ENCODE measurements at places on chromosomes 4 and X.

DNA sequence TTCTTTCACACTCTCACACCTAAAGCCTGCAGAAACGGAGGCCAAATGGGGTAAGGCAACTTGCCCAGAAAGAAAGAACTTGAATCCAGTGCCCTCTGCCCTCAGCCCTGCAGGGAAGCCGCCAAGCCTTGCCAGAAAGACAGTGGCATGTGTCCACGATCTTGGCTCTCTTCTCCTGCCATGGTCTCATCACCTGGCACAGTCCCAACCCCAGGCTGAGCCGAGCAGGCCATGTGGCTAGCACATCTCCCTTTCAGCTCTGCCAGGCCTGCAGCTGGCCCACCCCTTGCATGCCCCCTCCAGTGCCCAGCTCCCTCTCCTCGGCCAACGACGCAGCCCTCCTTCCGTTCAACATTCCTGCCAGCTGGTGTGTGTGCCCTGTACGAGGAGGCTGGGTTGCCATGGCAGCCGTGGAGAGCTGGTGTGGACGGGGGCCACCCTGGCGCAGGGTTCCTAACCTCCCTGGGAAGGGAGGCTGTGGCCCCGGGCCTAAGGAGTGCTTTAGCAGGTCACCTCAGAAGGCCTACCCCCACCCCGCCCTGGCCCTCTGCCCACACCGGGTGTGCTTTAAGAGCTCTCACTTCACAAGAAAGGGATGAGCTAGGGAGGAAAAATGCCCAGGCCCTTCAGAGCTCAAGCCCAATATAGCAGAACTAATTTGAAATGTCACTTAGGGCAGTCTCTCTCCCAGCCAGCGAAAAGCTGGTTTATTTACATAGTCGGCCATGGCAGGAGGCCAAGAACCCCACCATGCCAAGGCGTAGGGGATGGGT lies 73.0 kb upstream of the PJA1 start:
- no peak for DNase-seq

- no peak for DNase-seq
Measured at GRCh38 chrX:153924149-153924861, 1.8 kb downstream of the ARHGAP4 start.

GRCh38 chr4:101418055-101418454 lies 70.7 kb upstream of the PPP3CA start:
- DNase-seq = peak; percentile 64

DNA sequence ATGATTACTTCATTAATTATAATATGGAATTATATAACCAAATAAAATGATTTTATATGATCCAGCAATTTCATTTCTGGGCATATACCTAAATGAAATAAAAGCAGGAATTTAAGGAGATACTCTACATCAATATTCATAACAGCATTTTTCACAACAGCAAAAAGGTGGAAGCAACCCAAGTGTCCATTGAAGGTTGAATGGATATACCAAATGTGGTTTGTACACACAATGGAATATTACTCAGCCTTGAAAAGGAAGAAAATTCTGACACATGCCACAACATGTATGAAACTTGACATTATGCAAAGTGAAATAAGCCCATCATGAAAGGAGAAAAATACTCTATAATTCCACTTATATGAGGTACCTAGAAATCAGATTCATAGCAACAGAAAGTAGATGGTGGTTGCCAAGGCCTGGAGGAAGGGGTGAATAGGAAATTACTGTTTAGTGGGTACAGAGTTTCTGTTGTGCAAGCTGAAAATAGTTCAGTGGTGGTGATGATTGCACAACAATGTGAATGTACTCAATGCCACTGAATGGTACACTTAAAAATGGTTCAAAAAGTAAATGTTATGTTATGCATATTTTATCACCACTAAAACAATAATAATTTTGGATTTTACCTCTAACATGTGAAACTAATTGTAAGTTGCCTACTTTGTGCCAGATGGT lies 471.5 kb downstream of the SPRY1 start:
- no peak for DNase-seq

- DNase-seq = no peak
Measured at GRCh38 chr4:186536285-186536684, 19.1 kb downstream of the MTNR1A start.

DNA sequence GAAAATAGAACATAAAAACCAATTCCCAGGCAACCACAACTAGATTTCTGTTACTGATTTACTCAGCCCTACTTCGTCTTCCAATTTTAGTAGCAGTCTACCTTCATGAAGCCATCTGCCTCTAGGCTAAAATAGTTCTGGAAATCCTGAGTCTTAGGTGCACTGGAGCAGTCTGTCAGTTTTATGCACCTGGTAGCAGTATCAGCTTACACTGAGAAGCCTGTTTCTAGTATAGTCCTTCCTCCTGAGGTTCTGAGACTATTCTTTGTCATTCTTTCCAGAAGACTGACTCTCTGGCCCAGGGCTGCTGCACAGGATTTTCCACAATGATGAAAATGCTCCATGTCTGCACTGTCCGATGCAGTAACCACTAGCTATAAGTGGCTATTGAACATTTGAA lies 16.9 kb upstream of the HPRT1 start:
- no peak for DNase-seq

- peak; percentile 21 for DNase-seq
Measured at GRCh38 chrX:20378233-20378920, 111.7 kb upstream of the RPS6KA3 start.

DNA sequence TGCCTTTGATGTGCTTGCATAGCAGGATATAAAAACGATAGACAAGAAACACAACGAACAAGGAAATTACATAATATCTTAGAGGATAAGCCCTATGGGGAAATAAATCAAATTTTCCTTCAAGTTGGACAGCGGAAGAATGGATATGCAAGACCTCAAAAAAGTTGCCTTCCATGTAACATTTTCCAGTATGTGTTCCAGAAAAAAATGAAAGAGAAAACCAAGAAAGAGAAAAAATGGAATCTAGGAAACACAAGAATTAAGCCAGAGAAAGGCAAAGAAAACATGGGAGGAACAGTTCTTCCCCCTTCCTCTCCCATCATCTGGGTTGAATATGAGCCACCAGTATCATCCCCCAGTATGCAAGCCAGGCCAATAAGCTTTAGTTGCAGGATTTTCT lies 34.6 kb upstream of the MID1 start:
- DNase-seq = no peak

GRCh38 chrX:69089203-69089602 lies 76.0 kb downstream of the PJA1 start:
- DNase-seq = no peak

DNA sequence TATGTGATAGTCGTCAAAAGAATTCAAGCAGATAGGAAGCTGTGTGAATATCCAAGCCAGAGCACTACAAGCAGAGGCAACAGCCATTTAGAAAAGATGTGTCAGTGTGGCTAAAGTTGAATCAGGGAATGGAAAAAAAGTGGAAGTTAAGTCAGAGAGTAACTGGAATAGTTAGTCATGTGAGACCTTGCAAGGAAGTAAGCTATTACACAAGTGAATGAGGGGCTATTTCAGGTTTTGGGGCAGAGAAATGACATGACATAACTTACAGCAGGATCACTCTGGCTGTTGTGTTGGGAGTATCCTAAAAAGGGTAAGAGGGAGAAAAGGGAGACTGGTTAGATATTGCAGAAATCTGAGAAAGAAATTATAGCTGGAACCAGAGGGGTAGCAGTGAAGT lies 236.6 kb upstream of the PCDH18 start:
- DNase-seq = no peak

- no peak for DNase-seq
Measured at GRCh38 chr4:10326075-10326474, 131.2 kb downstream of the ZNF518B start.

DNA sequence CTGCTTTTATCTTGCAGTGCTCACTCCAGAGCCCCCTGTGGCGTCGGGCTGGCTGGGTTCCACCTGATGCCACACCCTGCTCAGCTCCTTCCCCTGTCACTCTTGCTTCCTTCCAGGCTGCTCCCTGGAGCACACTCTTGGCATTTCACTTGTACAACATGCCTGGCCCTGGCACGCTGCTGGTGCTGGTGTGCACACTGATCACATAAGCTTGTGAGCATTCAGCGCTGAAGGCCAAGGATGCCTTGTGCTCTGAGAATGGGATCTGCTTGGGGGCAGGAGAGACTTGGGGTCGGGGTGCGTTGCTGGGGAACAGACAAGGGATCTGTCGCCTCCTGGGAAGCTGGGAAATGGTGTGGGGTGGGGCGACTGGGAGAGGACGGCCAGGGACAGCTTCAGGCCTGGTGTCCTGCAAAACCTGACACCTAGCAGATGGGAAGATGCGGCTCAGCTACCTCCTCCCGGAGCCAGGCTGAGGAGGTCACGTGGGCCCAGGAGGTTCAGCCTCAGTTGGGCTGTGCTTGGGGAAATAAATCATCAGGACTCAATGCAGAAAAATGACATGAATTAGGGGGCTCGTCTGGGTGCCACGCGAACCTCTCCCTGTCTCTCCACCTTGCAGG lies 108.5 kb downstream of the PHKA2 start:
- no peak for DNase-seq

GRCh38 chrX:148806145-148806870 lies 305.9 kb downstream of the AFF2 start:
- no peak for DNase-seq

DNA sequence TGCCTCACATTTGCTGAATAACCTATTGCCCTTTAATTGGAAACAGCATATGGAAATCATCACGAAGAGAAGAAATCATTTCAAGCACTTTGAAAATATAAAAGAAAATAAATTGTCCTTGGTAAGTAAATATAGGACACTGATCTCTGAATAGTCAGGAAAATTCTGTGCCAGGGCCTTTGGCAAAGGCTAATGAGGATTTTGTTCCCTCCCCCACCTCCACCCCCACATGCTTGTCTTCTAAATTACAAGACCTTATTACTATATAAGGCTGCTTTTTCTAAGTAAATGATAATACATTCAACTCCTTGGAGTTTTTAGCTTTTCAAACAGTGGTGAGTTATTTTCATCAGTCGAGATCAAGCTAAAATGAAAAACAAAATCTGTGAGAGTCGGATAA lies 15.8 kb downstream of the SYNPO2 start:
- no peak for DNase-seq

- DNase-seq = no peak
Measured at GRCh38 chrX:94932278-94932965, 1258.4 kb downstream of the FAM133A start.

- no peak for DNase-seq
Measured at GRCh38 chr4:76733068-76733771, 164.7 kb downstream of the SOWAHB start.

DNA sequence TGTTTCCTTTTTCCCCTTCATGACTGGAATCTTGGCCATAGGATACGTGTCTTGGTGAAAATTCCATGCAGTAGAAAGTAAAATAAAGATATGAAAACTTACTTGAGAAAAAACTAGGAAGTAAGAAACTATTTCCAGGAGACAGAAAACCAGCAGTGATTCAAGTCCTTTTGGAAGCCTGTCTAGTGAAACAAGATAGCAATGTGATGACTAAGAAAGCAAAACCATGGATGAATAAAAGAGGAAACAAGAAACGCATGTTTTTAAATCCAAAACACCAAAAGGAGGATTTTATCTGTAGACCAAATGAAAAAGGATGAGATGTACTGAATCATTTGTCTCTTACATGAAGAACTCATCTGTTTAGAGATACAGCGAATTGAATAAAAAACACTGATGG lies 1430.0 kb downstream of the ARAP2 start:
- DNase-seq = no peak

DNA sequence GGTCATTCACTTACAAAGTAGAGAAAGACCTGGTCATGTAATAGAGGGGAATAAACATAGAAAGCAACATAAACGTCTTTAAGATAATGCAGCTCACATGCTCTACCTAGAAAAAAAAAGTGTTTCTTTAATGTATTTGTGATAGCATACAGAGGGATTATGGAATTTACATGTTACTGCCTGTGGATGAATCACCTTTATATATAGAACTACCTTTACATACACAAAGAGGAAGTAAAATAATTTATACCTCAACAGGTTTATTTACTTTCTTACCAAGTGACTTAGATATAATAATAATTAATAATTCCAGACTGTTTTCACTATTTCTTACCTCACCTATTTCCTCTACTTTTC lies 81.5 kb downstream of the PPP3CA start:
- no peak for DNase-seq

DNA sequence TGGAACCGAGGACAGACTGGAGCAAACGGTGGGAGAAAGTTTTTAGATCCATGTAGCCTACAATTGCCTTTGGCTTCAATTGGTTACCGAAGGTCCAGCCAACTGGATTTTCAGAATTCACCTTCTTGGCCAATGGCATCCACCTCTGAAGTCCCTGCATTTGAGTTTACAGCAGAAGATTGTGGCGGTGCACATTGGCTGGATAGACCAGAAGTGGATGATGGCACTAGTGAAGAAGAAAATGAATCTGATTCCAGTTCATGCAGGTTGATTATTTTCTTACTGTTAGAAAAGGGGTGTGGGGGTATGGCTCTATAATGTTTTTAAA lies 702 bp downstream of the KLHL5 start:
- DNase-seq = no peak

GRCh38 chr4:5870701-5871100 lies 22.2 kb downstream of the CRMP1 start:
- DNase-seq = no peak

DNA sequence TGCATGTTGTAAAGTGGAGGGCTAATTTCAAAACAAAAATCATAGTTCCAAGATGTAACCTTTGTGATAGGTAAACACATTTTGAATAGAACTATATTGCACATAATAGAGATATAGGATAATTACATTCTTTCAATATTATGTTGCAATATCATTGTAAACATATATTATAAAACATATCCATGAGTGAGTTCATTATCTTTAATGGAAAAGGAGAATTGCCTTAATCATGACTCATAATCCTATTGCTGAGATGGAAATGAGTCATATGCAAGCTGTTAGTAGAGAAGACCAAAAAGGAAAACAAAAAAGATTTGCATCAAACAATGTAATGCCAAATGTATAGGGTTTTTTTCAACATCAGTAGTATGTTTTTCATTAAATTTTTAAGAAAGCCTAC lies 73.7 kb upstream of the WDR44 start:
- no peak for DNase-seq

GRCh38 chrX:43969504-43970501 lies 3.4 kb downstream of the NDP start:
- DNase-seq = no peak

GRCh38 chr4:182137343-182137742 lies 105.9 kb upstream of the TENM3 start:
- DNase-seq = no peak

DNA sequence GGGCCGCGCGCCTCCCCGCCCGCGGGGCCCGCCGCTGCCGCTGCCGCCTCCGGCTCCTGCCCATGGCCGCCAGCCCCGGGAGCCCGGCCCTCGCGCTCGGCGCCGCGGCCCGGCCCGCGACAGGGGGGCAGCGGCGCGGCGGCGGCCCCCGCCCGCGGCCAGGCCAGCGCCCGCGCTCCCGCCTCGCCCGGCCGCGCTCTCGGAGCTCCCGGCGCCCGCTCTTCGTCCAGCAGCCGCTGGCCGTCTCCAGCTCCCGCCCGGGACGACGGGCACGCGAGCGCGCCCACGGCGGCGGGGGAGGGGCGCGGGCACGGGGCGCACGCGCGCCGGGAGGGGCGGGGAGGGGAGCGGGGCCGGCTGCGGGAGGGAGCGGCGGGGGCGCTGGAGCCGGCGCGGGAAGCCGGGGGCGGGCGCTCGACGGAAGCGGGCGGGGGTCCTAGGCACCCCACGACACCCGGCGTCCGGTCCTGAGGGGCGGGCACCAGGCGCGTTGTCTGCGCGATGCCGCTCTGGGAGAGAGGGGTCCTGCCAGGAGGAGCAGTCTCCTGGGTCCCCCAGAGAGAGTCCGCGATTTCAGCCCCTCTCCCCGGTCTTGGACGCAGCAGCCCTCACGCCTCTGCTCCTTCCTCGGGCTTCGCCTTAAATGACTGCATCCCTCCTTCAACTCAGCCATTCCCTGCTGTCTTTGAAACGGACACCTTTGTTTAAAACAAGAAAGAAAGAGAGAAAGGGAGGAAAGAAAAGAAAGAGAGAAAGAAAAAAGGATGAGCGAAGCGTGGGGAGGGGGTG lies 490 bp upstream of the PDZD4 start:
- no peak for DNase-seq
